EH (cell line): ENCODE measurements at places on chromosomes 6 and 20.
A peak's percentile ranks its signal among the peaks of the same experiment; 100 is the strongest.

GRCh38 chr6:64128301-64129024 is 492.9 kb downstream of the PHF3 start:
- no peak for DNase-seq

DNA sequence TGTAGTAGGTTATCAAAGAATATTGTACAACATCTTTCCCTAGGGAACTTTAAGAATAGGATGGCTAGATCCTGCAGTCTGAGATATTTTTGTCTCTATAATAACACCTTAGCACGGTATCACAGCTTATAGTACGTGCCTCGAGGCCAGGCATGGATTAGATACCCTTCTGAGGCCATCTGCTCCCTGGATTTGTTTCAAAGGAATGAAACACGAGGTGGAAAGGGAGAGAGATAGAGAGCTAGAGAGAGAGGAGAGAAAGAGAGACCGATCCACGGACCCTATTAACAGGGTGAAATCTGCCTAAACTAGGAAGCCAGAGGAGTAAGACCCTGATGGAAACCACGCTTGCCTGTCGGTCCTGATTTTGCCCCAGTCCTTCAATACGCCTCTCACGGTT is 92.5 kb downstream of the CD83 start:
- DNase-seq: no peak

- DNase-seq: no peak
Observed at GRCh38 chr20:18683839-18684238, 96.0 kb downstream of the DTD1 start.

- DNase-seq: peak; percentile 92
Observed at GRCh38 chr6:134936931-134937330, 13.0 kb downstream of the ALDH8A1 start.
